ENCODE measurements at places on chromosomes 7 and 10.
A peak's percentile ranks its signal among the peaks of the same experiment; 100 is the strongest.

GRCh38 chr7:130187360-130187759 lies 17.8 kb downstream of the TMEM209 start:
- no peak for DNase-seq

DNA sequence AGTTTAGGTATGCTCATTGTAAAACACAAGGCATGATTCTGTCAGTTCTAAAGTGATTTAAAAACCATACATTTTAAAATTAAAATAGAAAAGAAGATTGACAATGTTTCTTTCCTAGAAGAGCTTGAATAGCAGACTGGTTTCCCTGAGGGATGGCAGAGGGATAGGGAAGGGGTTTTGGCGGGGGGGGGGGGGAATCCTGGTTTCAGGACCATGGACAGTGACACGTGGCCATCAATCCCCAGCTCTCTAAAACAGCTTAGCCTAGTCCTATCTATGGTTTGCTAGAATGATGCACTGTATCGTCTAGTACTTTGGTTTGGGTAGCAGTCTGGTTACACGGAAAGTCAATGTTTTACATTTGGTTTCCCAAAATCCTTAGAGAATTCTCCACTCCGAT lies 88.7 kb downstream of the PHYHIPL start:
- no peak for DNase-seq

DNA sequence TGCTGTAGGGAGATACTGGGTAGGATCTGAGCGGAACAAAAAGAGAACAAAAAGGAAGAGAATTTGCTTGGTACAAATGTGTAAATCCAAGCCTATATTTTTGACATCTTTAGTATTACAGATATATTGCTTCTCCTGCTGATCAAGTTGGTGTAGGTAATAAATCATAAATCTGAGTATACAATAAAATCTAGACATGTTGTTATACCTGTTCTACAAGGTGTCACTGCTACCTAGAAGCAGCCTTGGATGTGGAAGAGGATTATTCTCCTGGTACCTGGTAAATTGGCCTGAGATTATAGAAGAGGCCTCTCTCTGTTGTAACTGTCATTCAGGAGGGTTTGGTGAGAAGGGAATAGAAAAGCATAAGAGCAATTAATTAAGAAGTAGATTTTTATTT lies 89.9 kb upstream of the LSM8 start:
- no peak for DNase-seq

DNA sequence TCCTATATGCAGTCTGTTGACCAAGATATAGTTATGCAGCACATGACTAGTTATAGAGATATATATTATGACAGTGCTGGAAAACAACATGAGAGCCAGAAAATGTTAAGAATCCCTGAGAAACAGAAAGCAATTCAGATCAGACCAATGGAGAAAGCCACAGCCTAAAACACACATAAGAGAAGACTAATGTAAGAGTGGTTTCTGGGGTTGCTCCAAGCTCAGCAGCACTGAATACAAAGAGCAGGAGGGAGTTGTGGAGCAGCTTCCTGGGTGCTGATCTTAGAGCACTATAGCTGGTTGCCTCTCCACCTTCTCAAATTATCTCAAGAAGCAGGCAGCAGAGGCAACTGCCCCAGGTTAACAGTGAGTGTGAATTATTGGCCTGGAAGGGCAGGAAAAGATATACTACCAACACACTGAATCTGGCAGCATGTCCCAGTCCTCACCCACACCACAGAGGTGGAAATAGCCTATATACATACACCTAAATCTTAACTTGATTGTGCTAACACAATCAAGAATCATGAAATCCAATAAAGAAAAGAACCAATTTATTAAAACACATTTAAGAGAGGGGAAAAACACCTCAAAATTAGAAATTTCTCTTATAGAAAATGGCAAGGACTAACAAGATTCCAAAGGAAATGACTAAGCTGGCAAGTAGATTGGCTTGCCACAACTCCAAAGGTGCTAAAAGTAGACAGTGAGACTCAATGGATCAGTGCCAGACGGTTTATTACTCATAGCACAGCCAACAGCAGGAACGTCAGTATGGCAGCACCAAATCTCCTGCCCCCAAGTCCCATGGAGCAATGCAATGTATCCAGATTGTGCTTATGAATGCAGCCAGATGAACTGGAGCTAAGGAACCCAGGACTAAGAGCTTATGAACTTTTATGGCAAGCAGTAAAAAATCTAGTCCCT lies 5.1 kb downstream of the PTTG1IP2 start:
- DNase-seq = no peak

- DNase-seq = no peak
Observed at GRCh38 chr10:67119651-67120050, 193.8 kb downstream of the LRRTM3 start.

DNA sequence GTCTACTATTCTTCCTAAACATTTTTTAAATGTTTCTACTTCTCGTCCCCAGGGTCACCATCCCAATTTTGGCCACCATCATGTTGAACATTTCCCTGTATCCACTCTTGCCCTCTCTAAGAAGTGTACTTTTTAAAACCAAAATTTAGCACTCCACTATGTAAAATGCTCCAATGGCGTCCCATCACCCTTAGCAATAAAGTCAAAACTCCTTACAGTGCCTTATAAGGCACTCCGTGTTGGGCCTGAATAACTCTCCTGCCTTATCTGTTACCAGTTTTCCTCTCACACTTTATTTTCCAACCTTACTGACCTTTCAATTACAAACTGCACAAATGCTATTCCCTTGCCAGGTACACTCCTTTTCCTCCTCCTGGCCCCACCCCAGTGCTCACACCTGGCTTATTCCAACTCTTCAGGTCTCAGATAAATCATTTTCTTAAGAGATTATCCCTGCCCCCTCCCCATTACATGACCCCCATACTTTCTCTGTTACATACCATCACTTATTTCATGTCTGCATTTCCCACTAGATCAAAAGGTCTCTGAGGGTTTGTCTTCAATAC lies 1.3 kb downstream of the TMEM168 start:
- DNase-seq = no peak

DNA sequence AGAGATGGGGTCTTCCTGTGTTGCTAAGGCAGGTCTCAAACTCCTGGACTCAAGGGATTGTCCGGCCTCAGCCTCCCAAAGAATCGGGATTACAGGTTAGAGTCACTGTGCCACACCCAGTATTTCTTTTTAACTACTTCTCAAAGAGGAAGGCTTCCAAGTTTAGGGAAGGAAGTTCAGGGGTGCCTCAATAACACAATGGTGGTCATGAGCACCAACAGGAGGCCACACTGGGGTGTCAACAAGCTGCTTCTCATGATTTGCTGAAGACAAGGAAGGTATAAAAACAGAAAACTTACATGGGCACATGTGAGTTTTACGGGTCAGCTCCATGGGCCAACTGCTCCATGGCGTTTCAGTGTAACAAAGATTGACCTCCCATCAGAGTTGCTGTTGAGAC lies 160.5 kb downstream of the TNS3 start:
- no peak for DNase-seq

- DNase-seq = no peak
Observed at GRCh38 chr10:27494116-27494805, 9.8 kb upstream of the RAB18 start.

DNA sequence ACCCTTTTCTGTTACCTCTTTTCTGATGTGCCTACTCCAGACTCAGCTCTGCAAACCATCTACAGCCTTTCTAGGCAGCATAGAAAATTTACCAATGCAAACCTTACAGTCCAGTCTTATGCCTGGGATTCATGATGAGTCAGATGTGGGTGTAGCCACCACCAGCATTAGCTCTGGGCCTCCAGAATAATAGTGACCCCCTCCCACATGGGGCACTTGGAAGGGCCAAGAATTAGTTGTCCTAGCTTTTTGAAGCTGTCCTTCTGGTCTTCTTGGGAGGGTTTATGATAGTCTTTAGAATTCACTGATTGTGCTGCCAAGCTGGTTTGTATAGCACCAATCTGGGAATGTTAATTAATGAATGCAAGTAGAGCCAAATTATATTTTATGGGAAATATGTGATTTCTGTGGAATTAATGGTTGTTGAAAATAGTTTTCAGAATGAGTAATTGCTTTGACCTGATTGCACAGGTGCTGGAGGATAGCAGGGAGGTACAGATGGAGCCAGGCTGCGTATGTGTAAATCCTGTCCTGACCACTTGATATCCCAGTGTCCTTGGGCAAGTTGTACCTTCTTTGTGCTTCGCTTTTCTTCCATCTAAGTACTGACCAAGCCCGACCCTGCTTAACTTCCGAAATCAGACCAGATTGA lies 94.8 kb downstream of the CPED1 start:
- DNase-seq = no peak

DNA sequence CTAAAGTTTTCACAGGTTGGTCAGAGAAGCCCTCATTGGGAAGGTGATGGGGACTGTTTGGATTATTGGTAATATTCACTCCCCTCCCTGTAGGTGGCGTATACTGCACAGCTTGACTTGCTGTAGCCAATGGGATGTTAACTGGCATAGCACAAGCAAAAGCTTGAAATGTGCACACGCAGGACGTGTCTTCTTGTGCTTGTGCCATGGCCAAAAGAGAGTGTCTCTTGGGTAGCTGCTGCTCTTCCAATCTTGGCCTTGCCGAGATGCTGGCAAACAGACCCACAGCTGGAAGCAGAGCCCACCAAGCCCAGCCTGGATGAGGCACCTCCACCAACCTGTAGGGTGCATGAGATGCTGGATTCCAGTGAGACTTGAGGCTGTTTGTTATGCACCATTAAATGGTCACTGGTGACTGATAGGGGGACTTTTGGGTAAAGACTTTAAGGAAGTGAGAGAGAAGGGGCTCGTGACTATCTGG lies 266.0 kb downstream of the GRID1 start:
- peak; percentile 57 for DNase-seq

DNA sequence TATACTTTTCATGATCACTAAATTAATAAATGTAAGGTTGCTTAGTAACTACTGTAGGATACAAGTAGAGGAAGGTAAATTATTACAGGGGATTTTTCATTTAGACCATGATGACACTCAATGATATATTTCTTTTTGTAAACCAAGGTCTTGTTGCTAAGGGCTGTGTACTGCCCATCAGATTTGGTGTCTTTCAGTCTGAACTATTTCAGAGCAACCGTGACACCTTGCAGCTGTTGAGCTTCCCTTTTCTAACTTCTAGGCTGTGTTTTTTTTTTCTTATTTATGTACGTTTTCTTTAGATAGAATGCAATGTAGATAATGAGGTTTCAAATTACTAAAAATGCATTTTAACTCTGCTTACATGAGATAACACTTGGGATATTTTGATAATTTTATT lies 292.0 kb upstream of the MBL2 start:
- DNase-seq = no peak

GRCh38 chr10:52351914-52352330 lies 37.8 kb downstream of the DKK1 start:
- DNase-seq = no peak

GRCh38 chr10:71433768-71434744 lies 37.3 kb downstream of the CDH23 start:
- no peak for DNase-seq

GRCh38 chr7:96143495-96144259 lies 178.2 kb downstream of the SLC25A13 start:
- no peak for DNase-seq

- DNase-seq = no peak
Observed at GRCh38 chr10:23643111-23643780, 204.4 kb downstream of the OTUD1 start.

DNA sequence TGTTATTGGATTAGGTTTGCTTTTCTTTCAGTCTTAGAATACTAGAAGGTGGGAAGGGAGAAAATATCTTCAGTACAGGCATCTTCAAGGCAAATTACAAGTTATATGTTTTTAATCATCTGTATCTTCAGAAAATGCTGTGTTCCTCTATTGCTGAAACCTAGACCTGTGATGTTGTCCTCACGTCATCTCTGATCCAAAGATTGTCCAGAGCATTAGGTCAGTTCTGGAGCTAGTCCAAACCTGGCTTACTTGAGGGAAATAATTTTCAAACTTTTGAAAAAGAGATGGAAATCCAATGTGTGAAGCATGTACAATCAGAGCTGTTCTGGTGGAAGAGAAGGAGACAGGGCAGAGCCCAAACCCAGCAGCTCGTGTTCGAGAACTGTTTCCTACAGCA lies 217.3 kb downstream of the ZEB1 start:
- DNase-seq = no peak

DNA sequence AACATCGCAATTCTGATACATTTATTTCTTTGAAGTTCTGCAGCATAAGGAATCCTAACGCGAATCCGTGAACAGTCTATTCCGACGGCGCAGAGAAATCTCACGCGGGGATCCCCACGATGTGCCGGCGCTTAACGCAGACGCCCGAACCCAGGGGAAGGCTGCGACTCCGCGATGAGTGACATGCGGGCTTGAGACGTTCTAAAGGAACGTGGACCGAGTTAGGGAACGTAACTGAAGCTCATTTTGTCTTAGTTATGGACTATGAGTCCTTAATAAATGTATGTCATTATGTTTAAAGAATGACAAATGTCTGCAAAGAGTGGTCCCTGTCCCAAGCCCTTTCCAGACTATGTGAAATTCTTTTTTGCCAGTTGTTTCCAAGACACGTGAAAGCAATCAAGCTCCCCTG lies 995 bp upstream of the PARD3 start:
- DNase-seq = no peak

GRCh38 chr10:520402-520787 lies 169.1 kb downstream of the DIP2C start:
- no peak for DNase-seq

DNA sequence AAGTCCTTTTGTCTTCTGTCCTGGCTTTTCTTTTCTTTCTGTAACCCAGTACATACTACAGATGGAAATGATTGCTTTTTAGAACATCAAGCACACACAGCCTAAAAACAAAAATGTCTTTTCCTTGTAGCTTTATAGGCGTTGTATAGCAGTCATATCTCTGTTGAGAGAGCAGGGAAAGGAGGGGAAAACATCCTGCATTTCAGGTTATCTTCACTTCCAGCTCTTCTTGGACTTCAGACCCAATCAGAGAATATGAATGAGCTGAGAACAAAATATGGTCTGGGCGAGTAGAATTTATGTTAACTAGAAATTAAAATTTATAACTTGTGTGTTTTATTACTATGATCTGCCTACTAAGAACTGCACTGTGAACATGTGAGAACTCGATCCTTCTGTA lies 14.7 kb downstream of the TMEM60 start:
- no peak for DNase-seq

- no peak for DNase-seq
Observed at GRCh38 chr10:4234661-4235060, 449.7 kb upstream of the KLF6 start.
